ENCODE measurements at places on chromosomes 7 and 10.

GRCh38 chr7:40306596-40306995 is 171.8 kb downstream of the SUGCT start:
- DNase-seq = no peak

- DNase-seq = no peak
Observed at GRCh38 chr10:116989439-116989838, 15.5 kb downstream of the SHTN1 start.

- DNase-seq = no peak
Observed at GRCh38 chr7:30687604-30688003, 5.3 kb upstream of the CRHR2 start.

GRCh38 chr10:107623292-107623691 is 458.8 kb upstream of the SORCS1 start:
- DNase-seq = no peak

GRCh38 chr7:155191901-155192478 is 105.7 kb upstream of the INSIG1 start:
- DNase-seq = no peak

GRCh38 chr10:12561720-12562119 is 212.4 kb downstream of the CAMK1D start:
- no peak for DNase-seq

GRCh38 chr10:43576580-43576979 is 2.2 kb upstream of the ZNF239 start:
- no peak for DNase-seq
